ENCODE measurements at places on chromosomes 5 and 9. TPM values are rescaled to one million over a fixed set of nuclear protein-coding genes. Genes with fewer than 3 reads are reported as not detected.

DNA sequence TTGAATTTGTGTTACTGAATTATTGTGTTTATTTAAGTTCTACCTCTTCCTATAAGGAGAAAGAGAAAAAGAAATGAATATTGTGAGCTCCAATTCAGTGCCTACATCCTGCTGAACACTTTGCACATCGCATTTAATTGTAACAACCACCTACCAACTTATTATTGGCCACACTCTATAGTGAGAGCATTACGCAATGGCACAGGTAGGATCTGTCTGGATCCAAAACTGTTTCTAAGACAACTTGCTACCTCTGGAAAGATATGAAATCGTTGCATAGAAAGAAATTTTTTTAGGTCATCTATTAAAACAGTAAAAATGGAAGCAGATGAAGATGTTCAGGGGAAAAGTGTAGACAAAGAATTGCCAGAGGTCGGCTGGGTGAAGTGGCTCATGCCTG is 227.2 kb upstream of the SNX2 start:
- DNase-seq, result no peak

CEP72 gene
- 12.6 TPM for total RNA-seq

- DNase-seq, result no peak
Observed at GRCh38 chr5:120604884-120605283, 140.8 kb downstream of the PRR16 start.

RFESD gene
- total RNA-seq, result 3.3 TPM

GRCh38 chr9:37967014-37967760 is 63.3 kb upstream of the SLC25A51 start:
- no peak for DNase-seq

SMIM33 gene
- not detected for total RNA-seq
